ENCODE measurements at places on chromosomes 11 and 22.

DNA sequence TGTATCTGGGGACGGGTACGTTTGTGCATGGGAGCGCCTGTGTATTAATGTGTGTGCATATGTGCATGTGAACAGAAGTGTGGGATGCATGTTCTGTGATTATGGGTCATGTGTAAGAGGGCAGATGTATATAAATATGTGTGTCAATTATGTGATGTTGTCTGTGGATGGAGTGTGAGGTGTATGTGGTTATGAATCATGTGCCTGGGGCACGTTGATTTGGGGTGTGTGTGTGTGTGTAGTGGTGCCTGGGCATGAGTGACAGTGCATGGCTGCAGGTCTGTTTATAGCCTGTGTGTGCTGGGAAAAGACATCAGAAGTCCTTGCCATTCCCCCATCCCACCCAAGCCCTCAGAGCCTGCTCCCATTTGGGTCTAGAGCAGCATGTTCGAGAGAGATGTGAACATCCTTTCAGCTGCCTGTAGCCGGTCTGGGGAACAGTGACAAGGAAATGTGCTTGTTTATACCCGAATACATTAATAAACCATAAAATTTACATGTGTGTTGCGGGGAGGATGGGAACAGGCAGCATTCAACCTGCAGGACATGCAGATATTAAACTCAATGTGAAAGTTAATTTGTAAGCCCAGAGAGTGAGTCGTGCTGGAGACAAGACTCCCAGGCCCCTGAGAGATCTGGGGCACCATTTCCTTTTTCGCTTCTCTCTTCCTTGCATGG is 129.0 kb downstream of the NECTIN1 start:
- no peak for DNase-seq

- no peak for DNase-seq
Observed at GRCh38 chr22:46162285-46162684, 12.0 kb downstream of the PPARA start.

GRCh38 chr11:82539669-82540068 is 194.0 kb downstream of the FAM181B start:
- no peak for DNase-seq

DNA sequence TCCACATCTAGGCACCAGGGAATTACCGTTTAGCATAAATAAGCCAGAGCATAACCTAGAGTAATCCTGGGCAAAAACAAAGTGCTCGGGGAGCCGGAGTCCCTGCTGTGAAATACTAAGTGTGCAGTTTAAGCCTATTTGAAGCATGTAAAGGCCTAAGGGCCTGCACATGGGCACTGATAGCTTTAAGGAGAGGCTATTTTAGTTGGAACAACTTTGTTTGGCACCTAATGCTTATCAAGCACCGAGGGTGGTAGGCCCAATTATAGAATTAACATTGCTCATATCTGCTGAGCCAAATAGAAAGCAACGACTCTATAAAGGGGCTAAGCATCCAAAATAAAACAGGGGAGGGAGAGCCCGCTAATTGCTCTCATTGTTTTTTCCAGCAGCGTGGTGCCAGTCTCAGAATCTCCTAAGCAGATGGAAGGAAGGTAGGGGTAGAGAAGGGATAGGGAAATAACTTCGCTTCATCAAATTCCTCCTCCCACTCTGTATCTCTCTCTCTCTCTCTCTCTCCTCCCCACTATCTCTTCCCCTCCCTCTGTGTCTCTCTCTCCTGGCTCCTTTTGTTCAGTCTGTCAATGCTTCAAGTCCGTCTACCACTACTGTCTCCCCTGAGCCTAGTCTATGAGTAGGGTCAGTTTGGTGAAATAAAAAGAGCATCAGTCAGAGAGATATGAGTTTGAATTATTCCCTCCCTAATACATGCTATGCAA is 292.8 kb downstream of the NXPE2 start:
- no peak for DNase-seq

GRCh38 chr11:42013656-42014201 is 554.3 kb upstream of the LRRC4C start:
- no peak for DNase-seq

- no peak for DNase-seq
Observed at GRCh38 chr11:94525546-94526324, 13.5 kb downstream of the C11orf97 start.

- DNase-seq = no peak
Observed at GRCh38 chr22:44335903-44336803, 23.4 kb upstream of the SHISAL1 start.

- no peak for DNase-seq
Observed at GRCh38 chr11:102703826-102704493, 1.6 kb downstream of the MMP27 start.

- DNase-seq = no peak
Observed at GRCh38 chr11:34633990-34634693, 13.2 kb downstream of the EHF start.

- no peak for DNase-seq
Observed at GRCh38 chr11:34226210-34226609, 120.8 kb downstream of the NAT10 start.

DNA sequence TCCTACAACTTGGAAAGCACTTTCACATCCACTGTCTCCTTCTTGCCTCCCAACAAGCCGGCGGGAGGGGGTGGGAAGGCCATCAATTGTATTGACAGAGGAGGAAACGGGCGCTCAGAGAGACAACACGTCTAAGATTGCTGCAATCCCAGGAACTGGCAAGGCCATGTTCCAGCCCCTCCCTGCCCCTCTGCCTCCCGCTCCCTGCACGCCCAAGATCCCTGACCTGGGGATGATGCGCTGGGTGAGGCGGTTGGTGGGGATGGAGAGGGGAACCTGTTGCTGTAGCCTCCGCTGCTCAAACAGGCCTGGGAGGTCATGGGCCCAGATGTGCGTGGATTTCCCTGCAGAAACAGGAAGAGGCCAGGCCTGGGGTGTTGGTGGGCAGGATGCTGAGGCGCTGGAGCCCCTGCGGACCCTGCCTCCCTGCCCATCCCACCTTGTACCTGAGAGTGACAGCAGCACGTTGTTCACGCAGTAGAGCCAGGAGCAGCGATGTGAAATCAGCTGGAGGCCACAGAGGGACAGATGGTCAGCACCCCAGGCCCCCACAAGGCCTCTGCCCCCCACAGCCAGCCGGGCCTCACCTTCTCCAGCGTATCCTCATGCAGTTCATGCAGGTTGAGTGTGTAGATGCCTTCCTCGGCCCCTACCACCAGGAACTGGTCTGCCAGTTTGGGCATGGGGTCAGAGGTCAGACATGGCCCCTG is 6.8 kb downstream of the MAP4K2 start:
- DNase-seq = no peak

- no peak for DNase-seq
Observed at GRCh38 chr11:15641271-15642045, 526.7 kb downstream of the INSC start.

- DNase-seq = no peak
Observed at GRCh38 chr11:72925656-72926055, 111.4 kb downstream of the ATG16L2 start.

DNA sequence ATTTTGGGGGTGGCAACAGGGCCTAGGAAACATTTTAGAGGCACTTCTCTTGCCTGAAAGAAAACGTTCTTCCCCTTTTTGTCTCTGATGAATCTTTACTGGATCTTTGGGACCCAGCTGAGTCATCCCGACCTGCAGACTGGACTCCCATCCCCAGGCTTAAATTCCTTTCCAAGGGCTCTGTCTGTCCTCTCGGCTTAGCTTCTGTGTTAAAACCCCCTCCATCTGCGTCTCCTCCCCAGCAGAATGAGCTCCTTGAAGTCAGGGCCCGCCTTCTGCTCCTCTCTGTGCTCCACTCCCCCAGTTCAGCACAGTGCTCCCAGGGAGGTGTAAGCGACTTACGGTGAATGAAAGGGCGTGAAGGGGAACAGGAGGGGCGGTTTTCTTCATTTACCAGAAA is 895 bp upstream of the DAGLA start:
- no peak for DNase-seq

- DNase-seq = no peak
Observed at GRCh38 chr11:110691926-110692325, 20.3 kb downstream of the ARHGAP20 start.

DNA sequence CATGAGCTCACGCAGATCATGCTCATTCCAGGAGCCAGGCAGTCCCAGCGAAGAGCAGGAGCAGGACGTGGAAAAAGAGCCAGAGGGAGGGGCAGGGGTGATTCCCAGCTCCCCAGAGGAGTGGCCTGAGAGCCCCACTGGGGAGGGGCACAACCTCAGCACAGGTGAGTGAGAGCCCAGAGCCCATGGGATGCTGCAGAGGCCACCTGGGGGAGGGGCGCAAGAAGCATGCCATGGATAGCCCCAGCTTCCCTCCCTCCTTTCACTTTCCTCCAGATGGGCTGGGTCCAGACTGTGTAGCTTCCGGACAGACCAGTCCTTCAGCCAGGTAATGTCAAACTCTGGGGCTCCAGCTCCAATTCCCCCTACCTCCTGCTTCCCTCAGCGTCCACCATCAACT is 6.2 kb downstream of the SMTNL1 start:
- no peak for DNase-seq

- DNase-seq = no peak
Observed at GRCh38 chr11:44561275-44561805, 4.1 kb upstream of the CD82 start.

- DNase-seq = no peak
Observed at GRCh38 chr11:104433751-104434150, 269.8 kb upstream of the PDGFD start.

- no peak for DNase-seq
Observed at GRCh38 chr11:70054004-70054403, 24.1 kb upstream of the ANO1 start.

DNA sequence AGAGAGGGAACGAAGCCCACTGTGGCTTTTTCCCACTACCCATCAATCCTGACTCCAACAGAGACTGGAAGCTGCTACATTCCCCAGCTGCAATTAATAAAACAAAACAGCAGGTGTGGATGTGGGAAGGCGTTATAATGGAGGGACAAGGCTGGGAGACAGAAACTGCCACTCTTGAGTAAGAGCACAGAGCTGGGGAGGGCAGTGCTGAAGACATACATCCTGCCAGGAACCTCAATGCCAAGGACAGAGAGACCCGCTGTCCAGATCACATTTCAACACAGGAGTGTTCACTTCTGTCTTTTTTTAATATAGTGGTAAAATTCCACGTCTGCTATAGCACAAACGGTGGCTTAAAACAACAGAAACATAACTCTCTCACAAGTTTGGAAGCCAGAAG is 94.5 kb downstream of the LARGE1 start:
- DNase-seq = no peak

- no peak for DNase-seq
Observed at GRCh38 chr11:129237456-129237855, 45.3 kb upstream of the ARHGAP32 start.

DNA sequence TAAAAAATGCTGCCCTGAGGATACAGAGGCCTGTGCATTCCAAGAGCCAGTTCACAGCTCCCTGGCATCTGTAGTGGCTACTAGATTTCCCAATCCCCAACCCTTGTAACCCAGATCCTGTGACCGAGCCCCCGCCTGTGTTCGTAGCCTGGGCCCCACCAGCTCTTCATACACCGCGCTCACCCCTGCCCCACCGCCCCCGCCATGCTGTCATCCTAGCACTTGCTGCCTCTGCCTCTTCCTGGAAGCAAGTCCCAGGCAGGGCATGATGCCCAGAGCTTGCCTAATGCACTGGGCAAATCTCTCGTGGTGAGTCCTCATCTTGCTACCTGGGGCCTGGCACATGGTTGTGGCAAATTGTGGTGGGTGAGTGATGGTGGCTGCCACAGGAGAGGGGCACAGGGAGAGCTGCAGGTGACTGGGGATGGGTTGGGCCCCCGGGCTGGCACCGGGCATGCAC is 7.1 kb downstream of the MGAT3 start:
- DNase-seq = no peak

DNA sequence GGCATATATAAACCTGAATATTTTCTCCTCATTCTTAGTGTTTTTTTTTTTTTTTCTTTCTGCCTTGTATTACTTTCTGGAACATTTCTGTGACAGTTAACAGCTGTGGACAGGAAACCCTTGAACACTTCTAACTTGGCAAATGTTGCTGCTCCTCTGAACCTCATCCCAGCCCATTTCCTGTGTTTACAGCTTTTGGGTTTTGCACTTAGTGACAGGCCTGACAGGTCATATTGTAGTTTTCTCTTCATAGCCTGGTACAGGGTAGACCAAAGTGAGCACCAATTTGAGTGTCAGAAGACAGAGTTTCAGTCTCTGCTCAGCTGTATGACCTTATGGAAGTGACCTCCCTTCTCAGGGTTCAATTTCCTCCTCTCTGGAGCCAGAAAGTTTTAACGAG is 91.6 kb downstream of the STIM1 start:
- no peak for DNase-seq

DNA sequence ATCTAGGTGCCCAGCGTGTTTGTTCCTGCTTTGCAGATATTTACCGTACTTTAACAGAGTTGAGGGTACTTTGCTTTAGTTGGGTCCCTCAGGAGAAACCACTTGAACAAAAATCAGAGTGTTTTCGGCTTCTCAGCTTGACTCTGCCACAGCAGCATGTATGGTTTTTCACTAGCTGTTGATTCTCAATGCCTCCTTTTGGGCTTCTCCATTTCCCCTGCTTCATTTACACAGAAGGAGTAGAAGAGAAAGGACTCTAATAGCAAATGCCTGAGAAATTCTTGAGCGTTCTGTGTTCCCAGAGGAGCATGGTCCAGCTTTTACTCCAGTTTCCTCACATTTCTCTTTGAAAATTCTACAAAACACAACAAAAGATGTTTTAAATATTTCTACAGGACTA is 252.1 kb upstream of the CCDC179 start:
- DNase-seq = no peak
